Hepatocyte (in vitro differentiated cells): ENCODE measurements at places on chromosomes 3 and 15.
A peak's percentile ranks its signal among the peaks of the same experiment; 100 is the strongest.

- DNase-seq = peak; percentile 5
Observed at GRCh38 chr3:124019291-124019690, 27.4 kb upstream of the ROPN1 start.

- DNase-seq = no peak
Observed at GRCh38 chr3:53721187-53722119, 124.8 kb downstream of the CHDH start.

GRCh38 chr15:87245592-87245991 lies 1010.9 kb downstream of the NTRK3 start:
- DNase-seq = no peak

- no peak for DNase-seq
Observed at GRCh38 chr3:158737976-158738615, 5.8 kb upstream of the RARRES1 start.

GRCh38 chr3:123883701-123884202 lies 380 bp downstream of the MYLK start:
- DNase-seq = peak; percentile 20

DNA sequence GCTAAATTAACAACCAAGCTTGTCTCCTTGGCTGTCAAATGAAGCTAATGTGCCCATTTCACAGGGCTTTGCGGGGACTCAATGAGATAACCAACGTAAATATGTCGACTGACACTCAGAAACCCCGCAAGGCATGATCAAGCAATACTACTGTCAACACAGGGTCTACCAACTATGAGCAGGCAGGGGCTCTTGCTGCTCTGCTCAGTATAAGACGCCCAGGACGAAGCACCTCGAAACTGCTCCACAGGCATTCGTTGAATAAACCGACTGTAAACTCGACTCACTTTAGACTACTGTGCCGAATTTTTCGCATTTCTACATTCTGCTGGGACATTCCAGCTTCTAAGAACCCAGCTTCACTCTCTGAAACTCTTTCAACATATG lies 55.0 kb downstream of the FEZF2 start:
- DNase-seq = no peak

DNA sequence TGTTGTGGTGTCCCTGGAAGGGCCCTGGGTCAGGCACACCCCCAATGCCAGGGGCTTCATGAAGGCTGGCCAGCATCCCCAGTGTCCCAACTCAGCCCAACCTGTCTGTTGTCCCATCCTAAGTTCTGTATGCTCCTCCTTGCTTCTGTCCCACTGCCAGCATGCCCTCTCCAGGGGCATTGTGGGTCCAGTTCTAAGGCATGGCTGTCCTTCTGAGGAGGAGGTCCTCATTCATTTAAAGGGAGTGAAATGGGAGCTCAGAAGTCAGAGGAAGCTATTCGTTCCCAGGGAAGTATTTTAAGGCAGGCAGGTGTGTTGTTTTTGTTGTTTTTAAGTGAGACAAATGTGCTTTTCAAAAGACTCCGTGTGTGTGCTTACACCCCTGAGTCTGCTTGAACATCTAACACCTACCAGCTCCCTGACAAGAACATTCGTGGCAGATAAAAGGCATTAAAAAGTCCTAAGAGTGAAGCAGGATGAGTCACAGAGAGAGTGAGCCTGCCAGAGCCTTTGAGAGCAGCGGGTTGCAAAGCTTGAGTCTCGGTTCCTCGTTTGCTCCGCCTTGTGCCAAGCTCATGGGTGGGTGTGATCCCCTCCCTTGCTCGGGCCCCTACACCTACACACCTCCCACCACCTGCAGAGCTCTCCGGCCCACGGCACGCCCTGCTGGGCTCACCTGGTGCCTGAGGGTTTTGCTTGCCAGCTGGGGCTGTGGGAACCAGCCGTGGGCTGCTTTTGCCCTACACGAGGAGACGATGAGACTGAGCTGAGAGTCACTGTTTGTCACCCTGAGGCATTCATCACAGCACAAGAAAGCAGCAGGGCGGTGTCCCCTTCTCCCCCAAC lies 183.4 kb upstream of the TOPAZ1 start:
- peak; percentile 58 for DNase-seq

DNA sequence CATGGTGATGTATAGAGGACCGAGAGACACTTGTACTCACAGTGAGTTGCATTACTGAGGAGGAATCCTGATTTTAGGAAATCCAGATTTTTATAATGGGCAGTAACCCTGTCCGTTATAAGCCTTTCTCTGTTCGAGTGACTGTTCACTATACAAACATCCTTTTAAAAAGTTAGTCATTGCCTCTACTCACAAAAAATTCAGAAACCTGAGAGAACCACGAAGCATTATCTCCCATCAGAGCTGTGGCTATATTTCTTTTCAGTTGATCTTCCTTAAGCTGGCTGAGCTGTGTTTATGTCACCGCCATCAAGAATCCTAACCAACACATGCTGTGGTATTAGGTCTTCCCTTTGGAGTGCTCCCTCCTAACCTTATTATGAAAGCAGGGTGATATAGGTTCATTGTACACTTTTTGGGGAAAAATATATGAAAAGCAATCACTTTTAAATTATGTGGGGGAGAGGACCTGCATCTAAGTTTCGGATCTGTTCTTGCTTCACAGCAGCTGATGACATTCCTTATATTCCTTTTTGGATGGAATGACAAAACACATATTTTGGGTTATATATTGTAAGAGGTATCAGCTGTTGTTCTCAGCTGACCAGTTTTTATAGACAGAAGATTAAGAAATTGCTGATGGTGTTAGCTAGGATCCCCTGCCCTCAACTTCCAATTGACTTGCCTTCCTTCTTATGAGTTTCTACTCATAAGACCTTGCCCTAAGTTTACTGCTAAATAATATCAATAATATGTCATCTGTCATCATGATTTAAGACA lies 465.9 kb upstream of the RASGRP1 start:
- no peak for DNase-seq

- DNase-seq = no peak
Observed at GRCh38 chr3:126036056-126036549, 47.8 kb downstream of the SLC41A3 start.

DNA sequence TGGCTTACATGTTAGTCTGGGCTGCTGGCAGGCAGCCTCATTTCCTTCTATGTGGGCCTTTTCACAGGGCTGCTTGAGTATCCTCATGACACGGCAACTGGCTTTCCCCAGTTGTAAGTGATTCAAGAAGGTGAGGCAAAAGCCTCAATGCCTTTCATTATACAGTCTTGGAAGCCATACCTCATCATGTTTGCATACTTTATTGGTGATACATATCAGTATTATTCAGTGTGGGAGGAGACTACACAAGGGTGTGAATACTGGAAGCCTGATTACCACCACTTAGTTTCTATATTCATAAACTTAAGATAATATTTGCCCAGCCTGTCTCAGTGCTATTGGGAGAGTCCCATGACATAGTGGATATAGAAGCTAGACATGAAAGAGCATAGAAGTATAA lies 346.8 kb downstream of the SOX2 start:
- DNase-seq = no peak

DNA sequence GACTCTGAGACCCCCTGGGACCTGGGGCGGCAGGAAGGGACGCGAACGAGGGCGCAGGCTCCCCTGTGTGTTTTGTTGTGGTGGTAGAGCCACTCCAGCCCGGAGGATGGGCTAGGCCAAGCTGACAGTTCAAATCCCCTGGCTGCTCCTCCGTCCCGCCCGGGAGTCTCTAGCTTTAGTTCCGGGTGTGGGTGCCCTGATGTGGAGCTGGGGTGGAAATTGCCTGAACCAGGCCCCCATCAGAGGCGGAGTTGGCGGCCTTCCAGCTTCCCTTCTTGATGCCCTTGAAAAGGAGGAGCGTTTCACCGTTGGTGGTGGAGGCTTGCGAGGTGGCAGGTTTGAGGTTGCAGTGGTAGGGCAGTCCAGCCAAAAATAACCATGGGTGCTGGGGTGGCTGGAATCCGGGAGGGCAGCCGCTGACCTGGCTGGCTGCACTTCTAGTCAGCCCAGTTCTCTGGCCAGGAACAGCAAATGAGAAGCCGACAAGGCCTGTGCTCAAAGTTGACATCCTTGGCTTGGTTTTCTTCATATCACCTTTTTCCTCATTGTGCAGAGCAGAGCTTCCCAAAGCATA lies 817 bp downstream of the CLK3 start:
- DNase-seq = peak; percentile 86

- no peak for DNase-seq
Observed at GRCh38 chr3:39325236-39325635, 4.3 kb upstream of the CCR8 start.

DNA sequence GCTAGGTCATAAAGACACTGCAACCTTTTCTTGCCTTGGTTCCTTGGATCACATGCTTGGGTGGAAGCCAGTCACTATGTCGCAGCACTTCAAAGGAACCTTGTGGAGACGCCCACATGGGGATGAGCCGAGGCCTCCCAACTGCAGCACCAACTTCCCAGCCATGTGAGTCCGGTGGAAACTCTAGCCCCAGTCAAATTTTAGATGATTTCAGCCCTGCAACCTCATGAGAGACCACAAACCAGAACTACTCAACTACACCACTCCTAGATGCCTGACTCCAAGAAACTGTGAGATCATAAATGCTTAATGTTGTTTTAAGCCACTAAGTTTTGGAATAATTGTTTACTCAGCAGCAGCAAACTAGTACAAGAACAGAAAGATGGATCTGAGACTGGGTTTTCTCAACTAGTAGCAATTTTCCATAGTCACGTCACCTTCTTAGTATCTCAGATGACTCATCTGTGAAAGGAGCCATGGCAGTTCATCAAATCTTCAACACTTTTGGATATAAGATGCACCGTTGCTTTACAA lies 86.5 kb downstream of the MB21D2 start:
- DNase-seq = no peak

GRCh38 chr3:5423076-5423475 lies 235.6 kb downstream of the EDEM1 start:
- DNase-seq = no peak

DNA sequence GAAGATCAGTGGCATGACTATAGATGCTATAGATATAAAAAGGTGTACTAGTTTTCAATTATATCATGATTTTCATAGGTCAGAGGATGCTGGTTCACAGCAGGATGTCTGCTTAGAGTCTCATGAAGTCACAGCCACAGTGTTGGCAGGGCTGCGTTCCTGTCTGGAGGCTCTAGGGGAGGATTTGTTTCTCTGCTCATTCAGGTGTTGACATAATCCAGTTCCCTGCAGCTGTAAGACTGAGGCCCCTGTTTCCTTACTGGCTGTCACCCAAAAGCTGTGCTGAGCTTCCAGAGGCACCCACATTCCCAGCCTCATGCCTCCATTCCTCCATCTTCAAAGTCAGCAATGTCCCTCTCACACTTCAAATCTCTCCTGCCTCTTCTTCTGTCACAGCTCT lies 170.7 kb downstream of the OCA2 start:
- DNase-seq = no peak

GRCh38 chr3:89358281-89358680 lies 250.9 kb downstream of the EPHA3 start:
- DNase-seq = no peak

GRCh38 chr3:20145874-20146273 lies 40.1 kb downstream of the SGO1 start:
- no peak for DNase-seq

DNA sequence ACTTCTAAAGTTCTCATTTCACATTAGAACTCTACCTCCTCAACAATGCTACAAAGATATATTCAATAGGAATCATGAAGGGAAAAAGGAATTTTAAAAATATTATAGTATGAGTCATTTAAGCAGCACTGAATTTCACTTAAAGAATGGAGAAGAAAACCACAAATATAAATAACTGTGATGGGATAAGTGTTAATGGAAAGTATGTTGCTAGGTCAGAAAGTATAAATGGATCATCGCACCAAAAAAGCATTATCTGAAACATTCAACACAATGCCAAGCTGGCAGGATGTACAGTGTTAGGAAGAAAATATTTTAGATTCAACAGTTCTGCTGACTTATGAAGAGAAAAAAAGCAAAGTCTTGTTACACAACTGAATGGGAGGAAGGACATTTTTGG lies 101.4 kb downstream of the TFG start:
- DNase-seq = no peak

- DNase-seq = peak; percentile 43
Observed at GRCh38 chr15:58332676-58333400, 99.0 kb upstream of the LIPC start.

DNA sequence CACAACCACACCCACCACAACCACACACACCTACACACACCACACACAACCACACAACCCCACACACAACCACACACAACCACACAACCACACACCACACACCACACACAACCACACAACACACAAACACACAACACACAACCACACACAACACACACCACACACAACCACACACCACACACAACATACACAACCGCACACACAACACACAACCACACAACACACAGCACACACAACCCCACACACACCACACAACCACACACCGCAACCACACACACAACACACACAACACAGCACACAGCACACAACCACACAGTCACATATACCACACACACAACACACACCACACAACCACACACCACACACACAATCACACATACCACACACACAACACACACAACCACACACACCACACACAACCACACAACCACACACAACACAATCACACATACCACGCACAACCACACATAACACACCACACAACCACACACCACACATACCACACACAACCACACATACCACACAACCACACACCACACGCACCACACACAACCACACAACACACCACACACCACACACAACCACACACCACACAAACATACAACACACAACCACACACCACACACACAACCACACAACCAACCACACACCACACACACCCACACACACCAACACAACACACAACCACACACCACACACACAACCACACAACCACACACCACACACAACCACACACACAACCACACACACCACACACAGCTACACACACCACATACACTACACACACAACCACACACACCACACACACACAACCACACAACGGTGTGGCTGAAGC lies 23.7 kb downstream of the CPN2 start:
- DNase-seq = no peak

DNA sequence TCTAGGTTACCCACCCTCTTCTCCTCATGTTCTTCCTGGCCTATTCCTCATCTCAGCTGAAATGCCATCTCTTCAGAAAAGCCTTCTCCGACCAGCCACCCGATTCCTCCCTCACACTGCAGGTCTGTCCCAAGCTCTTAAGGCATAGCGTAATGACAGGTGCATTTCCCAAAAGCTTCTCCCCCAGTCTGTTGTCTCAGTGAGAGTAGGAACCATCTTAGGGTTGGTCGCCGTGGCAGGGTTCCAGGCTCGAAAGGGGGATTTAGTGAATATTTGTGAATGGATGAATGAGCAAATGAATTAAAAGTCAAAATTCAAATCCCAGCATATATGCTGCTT lies 78.6 kb downstream of the TOP2B start:
- DNase-seq = no peak

- DNase-seq = peak; percentile 45
Observed at GRCh38 chr3:159852821-159853505, 135.7 kb upstream of the IL12A start.

GRCh38 chr3:101312545-101312944 lies 7.8 kb downstream of the IMPG2 start:
- DNase-seq = no peak

- DNase-seq = no peak
Observed at GRCh38 chr3:40623567-40623966, 98.8 kb downstream of the ZNF621 start.
